ENCODE measurements at places on chromosomes 16 and 17.

DNA sequence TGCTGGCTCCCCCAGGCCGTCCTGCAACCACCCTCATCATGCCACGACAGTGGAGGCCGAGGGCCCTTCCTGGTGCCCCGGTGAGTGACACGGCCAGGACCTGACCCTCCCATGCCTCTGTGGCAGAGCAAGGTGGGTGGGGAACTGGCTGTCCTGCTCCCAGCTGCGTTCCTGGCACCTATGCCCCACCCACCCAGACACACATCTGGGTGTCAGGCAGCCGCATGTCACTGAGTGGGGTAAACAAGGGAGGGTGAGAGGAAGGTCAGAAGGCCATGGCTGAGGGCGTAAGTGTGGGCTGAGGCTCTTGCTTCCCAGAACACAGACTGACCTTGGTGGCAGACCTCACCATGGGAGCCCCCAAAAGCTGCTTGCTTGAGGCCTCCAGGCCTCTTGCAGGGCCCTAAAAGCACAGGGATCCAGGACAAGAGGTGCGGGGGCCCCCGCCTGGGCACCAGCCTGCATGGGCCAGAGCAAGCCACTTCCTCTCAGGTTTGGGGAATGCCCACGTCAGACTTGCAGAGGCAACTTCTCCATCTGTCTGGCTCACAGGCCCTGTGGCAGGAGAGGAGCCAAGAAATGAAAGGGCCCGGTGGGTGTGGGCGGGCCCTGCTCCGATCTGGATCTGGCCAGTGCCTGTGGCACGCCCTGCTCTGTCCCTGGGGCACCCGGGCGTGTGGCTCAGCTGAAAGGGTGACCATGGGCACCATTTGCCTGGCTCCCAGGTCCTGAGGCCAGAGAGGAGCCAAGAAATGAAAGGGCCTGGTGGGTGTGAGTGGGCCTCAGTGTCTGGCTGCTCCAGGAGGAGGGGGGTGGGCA is 3.9 kb upstream of the CCDC57 start:
- peak; percentile 73 for DNase-seq

DNA sequence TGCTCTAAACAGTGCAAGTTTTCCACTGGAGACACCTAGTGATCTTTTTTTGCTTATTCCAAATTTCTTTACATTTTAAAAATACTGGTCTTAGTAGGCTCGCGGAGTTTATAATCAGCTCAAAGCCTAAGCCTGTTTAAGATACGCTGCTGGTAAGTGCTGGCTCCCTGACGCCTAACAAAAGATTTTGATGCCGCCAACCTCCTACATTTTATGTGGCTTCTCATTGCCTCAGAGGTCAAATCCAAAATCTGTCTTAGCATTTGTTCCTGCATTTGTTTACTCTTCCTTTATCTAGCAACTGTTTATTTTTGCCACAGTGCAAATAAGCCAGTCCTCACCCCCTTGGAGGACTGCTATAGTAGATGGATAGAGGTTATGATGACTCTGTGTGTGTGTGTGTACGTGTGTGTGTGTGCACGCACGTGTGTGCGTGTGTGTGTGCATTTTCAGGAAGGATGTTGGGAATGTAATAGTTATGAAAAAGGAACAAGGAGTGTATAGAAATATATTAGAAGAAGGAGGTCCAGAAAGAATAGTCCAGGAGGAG is 24.8 kb downstream of the HS3ST3B1 start:
- DNase-seq: no peak

DNA sequence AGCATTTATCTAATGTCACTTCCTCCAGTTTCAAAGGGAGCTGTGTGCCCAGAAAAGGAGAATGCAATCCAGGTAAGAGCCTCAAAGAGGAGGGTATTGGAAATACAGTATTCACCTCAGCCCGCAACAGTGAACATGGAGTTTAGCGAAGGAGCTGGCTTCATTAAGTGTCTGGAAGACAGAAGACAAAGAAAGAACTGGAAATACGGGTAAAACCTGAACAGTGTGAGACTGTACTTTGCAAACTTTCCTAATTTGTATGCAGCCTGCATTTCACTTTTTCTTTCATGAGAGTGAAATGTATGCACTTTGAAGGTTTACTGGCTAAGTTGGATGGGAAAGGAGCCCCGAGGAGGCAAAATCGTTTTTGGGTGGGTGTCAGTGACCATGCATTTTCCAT is 478.4 kb downstream of the HS3ST3B1 start:
- DNase-seq: no peak

GRCh38 chr17:15307710-15308111 is 33.7 kb downstream of the TEKT3 start:
- DNase-seq: no peak
